ENCODE measurements at places on chromosomes 7 and 10. TPM values are rescaled to one million over a fixed set of nuclear protein-coding genes. Genes with fewer than 3 reads are reported as not detected.
A peak's percentile ranks its signal among the peaks of the same experiment; 100 is the strongest.

- no peak for DNase-seq
Measured at GRCh38 chr10:124802313-124802675, 675 bp downstream of the ABRAXAS2 start.

The GRM3 gene
- total RNA-seq: not detected

GRCh38 chr10:103333934-103334520 is 16.9 kb downstream of the PCGF6 start:
- DNase-seq: peak; percentile 8

DNA sequence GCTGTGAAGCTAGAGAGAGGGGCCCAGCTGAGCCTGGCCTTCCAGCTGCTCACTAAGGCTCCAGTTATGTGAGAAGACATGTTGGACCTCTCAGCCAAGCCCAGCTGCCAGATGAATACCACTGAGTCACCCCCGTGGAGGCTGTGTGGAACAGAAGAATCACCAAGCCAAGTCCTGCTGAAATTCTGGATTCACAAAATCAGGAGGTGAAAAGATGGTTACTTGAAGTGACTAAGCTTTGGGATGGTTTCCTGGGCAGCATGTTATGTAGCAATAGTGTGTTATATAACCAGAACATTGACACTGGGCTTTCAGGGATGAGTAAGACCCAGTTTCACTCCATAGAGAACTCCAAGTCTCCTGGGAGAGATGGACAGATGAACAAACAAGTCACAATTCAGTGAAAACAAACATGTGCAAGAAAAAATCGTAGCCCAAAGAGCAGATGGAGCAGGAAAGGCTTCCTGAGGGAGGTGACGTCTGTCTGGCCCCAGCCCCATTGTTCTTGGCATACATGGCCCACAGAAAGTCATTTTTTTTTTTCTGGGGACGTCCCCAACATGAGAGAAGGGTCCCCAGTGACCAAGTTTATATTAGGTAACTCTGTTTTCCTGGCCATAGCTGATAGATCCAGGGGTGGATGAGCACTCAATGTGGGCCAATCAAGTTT is 64.1 kb upstream of the PDZD8 start:
- DNase-seq: no peak

GRCh38 chr10:67527351-67527750 is 168.6 kb downstream of the CTNNA3 start:
- DNase-seq: no peak

GRCh38 chr7:116145245-116145852 is 65.0 kb upstream of the TES start:
- no peak for DNase-seq

DNA sequence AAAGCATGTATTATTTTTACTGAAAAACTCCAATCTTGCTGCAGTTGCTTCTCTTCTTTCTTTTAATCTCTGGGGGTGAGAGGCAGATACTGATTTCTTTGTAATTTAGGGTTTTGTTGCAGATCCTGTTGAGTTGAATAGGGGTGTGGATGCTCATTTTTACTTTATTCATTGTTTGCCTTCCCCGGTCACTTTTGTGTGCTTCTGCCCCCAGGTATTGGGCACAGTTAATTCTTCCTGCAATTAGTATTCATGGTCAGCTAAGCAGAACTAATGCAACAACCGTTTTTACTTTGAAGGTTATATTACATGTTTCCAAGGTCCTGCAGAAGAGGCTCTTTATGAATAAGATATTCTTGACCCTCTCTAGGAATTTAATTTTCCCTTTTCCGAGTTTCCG is 96.4 kb downstream of the BUB3 start:
- no peak for DNase-seq

- DNase-seq: no peak
Measured at GRCh38 chr7:74674166-74674565, 16.6 kb downstream of the GTF2I start.

DNA sequence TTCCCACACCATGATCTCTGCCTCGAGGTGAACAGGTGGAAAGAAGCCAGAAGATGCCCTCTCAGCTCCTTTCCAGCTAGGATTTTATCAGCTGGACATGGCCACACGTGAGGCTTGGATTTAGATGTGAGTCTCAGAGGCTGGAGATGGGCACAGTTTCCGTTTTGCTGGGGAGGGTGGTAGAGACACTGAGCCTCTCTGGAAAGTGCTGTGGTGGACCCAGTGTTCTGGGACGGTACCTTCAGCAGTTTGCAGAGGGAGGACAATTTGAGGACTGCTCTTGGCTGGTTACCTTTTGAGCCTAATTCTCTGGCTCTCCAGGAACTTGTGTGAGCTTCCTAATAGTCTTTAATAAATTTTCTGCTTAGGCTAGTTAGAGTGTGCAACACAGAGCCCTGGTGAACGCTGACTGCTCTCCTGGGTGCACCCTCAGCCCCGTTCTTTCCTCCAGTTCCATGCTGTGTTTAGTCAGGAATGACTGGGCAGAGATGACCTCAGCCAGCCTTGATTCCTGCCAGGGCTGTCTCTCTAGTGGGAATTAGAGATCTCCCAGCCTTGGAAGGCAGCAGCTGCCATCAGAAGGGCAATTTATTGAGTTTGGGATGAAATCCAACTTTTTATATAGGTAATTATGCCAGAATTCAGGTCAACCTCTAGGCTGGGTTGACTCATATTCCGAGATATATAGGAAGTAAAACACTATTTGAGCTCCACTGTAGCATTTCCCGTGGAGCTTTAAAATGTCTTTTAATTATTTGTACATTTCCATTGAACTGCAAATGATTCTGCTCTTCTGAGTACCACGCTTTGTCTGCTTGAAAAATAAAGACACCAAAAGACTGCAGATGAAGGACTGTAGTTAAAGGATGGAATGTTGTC is 103.9 kb downstream of the GATA3 start:
- DNase-seq: no peak

The TAS2R60 gene
- total RNA-seq: not detected

DNA sequence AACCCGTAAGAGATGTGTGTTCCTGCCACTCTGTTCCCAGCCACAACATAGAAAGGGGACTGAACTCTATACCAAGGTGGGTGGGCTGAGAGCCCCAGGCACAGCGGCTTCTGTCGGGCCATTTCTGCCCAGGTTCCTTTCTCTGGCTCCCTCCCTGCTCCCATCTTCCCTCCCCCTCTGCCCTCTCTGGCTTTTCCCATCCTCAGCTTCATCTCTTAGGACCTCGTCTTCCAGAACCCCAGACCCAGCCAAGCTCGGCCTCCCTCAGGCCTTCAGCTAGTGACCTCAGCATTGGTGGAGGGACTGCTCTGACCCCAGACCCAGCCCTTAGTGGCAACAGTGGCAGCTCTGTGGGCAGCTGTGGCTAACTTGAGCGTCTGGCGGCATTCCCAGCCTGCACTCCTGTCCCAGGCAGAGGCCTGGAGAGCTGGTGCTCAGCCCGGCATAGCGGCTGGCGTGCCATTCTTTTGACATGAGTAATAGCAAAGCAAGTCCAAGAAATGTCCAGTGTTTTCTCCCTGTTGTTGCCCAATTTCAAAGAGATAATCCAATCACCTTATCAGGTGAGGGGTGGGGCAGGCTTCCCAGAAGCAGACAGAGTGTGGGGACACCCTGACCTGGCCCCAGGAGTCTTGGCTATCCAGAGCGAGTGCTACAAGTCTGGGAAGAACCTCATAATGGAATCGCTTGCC is 15.9 kb downstream of the PTPRE start:
- peak; percentile 94 for DNase-seq

- DNase-seq: no peak
Measured at GRCh38 chr7:2542916-2543871, 12.1 kb downstream of the BRAT1 start.

The MMD2 gene
- total RNA-seq: not detected

Data from H4 (cell line).